ENCODE measurements at places on chromosomes 16 and 17.

DNA sequence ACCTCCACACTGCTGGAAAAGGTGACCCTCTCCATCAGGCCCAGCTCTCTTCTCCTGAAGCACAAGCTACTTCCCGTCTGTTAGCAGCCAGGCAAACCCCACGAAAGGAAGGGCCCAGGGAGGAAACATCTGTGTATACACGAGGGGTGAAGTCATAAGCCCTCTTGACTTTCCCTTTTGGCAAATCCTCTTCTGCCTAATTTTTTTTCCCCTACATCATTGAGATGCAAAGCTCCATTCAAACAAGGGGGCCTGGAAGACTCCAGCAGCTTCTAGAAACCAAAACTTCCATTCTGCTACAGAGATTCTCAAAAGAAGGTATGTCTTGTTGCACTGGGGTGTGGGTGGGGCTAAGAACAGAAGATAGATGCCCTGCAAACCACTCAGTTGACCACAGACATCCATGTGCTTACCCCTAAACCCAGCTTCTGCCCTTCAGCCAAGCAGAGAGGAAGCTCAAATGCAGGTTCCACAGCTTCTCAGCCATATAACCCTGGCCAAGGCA lies 145.6 kb upstream of the RCVRN start:
- DNase-seq, result no peak

- peak; percentile 48 for DNase-seq
These were observed 11.2 kb upstream of the PLEKHG4 start for GRCh38 chr16:67268136-67268579.

DNA sequence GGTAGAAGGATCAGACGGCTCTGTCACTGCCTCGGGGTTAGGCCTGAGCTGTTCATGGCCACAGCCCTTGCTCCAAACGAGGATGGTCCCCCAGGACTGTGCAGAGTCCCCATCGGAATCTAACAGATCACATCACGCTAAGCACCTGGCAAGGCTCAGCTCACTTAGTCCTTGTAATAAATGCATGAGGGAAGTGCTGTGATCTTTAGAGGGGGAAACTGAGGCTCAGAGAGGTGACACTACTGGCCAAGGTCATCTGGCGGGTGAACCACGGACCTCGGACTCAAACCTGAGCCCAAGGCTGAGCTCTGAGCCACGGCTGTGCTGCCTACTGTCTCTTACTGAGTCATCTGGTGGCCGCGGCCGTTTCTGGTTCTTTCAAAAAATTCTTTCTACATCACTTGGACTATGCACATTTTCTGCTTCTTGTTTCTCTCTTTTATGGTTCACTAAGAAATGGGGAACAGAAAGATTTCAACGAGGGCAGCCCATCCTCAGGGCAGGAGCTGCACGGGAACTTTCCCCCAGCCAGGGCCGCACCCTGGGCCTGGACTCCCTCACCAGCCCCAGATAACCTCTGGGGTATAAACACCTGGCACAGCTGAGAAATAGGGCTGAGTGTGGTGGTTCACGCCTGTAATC lies 55.6 kb downstream of the COTL1 start:
- no peak for DNase-seq

GRCh38 chr16:1042866-1043265 lies 29.7 kb upstream of the SSTR5 start:
- DNase-seq, result no peak

DNA sequence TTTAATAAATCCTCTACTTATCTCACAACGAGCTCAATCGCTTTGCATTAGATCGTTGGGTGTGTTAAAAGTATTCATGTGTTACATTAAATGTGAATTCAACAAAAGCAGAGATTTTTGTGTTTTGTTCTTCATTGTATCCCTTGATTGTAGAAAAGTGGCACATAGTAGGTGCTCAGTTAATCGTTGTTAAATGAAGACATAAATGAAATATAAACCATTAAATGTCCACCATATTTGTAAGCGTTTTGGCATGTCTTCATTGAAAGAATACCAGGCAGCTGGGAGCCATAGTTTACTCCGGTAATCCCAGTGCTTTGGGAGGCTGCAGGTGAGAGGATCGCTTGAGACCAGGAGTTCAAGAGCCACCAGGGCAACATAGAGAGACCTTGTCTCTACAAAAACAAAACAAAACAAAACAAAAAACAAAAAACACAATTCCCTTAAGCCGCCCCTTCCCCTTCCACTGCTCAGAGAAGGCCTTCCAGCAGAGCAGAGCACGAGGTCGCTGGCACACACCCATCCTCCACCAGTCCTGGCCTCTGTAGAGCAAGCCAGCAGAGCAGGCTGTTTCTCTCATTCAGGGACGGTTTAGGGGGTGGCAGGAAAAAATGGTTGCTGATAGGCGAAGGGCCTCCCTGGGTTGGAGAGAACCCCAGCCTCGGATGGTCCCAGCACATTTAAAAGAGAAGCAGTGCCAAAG lies 673 bp upstream of the CHD9 start:
- peak; percentile 62 for DNase-seq

- DNase-seq, result no peak
These were observed 31.1 kb downstream of the RAI1 start for GRCh38 chr17:17712268-17712924.

DNA sequence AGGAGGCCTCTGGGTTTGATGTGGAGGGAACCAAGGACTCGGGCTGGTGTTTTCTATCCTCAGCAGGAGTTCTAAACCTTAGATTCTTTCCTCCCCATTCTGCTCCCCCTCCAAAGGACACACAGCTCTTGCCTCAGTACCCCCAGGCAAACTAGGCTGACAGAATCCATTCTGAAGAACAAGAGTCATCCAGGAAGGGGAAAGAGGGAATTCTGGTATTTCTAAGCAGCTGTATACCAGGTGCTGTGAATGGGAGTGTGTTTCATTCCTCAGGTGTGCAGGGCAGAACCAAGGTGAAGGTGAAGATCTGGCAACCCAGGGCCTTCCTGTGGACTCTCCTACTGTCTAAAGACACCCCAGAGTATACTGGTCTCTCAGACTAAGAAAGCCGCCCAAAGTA lies 4.1 kb downstream of the INPP5K start:
- DNase-seq, result no peak

- DNase-seq, result no peak
These were observed 36.2 kb downstream of the RGS9 start for GRCh38 chr17:65173284-65173793.

DNA sequence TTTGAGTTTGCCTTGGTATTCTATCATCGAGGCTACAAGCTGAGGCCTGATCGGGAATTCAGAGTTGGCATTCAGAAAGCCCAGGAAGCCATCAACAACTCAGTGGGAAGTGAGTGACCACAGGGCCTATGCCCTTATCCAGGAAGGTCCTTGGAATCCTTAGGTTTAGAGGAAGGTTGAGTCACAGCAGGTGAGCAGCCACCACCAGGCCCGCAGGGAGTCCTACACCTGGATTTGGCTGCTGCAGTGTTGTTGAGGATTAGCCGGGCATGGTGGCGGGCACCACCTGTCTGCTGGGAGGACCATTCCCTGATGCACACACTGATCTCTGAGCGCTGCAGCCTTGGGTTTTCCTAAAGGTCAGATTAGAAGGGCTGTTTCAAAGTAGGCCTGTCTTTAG lies 5.2 kb downstream of the ODAD4 start:
- DNase-seq, result no peak

DNA sequence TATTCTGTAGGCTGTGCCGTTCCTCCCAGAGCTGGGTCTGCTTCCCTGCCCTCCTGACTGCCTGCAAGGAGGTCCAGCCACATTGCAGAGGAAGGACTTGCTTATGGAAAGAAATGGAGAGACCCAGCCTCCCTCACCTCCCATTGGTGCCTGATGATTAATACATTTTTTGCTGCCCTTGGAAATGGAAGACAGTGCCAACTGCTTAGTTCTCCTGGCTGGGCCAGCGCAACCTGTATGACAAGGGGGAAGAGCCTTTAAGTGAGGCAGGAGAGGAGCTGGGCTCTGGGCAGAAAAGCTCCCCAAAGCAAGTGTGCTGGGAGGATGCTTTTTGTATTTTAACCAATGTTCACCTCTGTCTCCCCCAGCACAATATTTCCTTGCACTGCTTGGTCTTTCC lies 238.5 kb downstream of the SOX9 start:
- DNase-seq, result no peak

DNA sequence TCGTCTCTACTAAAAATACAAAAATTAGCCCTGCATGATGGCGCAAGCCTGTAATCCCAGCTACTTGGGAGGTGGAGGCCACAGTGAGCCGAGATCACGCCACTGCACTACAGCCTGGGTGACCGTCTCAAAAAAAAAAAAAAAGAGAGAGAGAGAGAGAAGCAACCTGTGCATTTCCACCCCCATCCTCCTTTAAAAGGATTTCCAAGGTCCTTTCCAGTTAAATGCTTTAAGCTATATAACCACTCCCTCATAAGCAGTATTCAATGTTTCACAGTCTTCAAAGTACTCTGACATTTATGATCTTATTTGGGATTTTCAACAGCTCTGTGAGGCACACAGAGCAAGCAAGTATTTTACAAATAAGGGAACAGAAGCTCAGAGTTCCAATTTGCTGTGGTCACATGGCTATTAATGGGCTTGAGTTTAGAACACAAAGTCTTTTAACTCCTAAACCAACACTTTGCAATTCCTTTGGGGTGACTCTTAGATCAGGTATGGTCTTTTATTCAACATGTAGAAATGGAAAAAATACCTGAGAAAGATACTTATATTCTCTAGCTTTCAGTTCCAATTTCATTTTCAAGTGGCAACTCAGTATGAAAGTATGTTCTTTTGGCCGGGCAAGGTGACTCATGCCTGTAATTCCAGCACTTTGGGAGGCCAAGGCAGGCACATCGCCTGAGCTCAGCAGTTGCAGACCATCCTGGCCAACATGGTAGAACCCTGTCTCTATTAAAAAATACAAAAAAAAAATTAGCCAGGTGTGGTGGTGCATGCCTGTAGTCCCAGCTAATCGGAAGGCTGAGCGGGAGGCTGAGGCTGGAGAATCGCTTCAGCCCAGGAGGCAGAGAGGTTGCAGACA lies 31.3 kb downstream of the SPOP start:
- DNase-seq, result no peak

DNA sequence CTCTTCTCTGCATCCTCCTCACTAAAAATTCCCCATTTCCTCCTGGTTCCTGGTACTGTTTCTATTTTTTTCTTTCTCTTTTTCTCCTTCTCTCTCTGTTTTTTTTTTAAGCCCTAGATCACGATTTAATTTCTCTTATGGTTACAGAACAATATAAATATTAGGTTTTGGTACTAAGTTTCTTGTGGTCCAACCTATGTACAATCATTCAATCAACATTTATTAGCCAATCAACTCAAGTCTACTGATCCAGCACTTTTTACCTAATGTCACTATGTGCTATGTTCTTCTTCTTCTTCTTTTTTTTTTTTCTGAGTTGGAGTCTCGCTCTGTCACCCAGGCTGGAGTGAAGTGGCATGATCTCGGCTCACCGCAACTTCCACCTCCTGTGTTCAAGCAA lies 12.6 kb downstream of the RTN4RL1 start:
- no peak for DNase-seq

DNA sequence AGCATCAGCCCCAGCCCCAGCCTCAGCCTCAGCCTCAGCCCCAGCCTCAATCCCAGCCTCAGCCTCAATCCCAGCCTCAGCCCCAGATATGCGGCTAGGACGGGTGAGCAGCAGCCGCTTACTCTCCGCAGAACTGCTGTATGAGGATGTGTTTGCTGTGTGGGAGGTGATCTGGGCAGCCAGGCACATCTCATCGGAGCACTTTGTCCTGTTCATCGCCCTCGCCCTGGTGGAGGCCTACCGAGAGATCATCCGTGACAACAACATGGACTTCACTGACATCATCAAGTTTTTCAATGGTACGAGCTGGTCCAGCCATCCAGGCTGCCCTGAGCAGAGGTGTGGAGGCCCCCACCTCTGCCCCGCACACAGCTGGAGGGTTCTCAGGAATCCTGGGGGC lies 22.0 kb downstream of the MNT start:
- no peak for DNase-seq

DNA sequence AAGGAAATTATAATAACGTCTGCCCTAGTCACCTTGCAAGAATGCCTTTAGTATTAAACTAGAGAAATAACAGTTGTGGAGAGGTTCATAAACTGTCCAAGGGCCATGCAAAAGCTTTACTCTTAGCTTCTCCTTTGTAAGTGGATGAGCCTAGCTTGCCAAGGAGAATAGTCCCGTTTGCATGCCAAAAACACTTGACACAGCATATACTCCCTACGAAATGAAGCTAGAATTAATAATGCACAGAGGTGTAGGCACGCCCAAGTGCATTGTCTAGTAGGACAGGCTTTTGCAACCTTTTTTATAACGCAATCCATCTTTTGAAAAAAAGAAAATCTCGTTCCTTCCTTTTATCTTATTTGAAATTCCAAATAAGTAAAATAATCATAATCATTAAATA lies 12.8 kb upstream of the CDRT4 start:
- DNase-seq, result no peak
